ENCODE measurements at places on chromosomes 2 and 18. TPM values are rescaled to one million over a fixed set of nuclear protein-coding genes. Genes with fewer than 3 reads are reported as not detected.

GRCh38 chr2:127663566-127664064 is 11.7 kb downstream of the LIMS2 start:
- peaks cover 41% of the 10 kb centered on the region for H3K27me3 ChIP-seq
- DNase-seq: no peak
- no peaks in the 10 kb centered on the region for H3K36me3 ChIP-seq

DNA sequence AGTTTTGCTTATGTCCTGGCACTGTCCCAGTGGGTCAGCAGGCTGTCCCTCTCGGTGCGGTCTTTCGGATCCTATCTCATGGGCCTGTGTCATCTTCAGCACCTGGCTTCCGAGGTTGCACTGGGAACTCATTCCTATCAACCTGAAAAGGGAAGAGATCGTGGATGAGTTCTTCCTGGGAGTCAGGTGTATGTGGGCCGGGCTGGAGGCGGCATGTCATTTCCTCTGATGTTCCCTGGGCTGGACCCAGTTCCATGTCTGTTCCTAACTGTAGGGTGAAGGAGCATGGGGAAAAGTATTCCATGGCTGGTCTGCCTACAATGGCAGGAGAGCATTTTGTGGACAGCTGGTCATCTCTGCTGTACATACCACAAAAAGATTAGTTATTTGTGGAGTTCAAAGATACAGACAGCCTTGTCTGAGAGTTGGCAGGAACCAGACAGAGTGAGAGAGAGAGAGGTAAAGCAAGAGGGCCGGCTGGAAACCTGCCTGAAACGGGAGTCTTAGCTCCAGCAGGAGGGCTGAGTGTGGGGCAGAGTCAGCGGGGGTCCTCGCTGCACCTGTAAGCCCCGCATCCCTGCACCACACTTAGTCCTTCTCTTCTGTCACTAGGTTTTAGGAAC is 25.2 kb downstream of the FAM228A start:
- H3K27ac ChIP-seq: no peak overlapping the region
- H3K27me3 ChIP-seq: no peaks in the 10 kb centered on the region
- no peaks in the 10 kb centered on the region for H3K4me1 ChIP-seq
- H3K36me3 ChIP-seq: 0 out of 2 replicates have a peak, but pooled peaks cover 4% of the 10 kb centered on the region
- no peak for DNase-seq
- no peak overlapping the region for H3K4me3 ChIP-seq

DNA sequence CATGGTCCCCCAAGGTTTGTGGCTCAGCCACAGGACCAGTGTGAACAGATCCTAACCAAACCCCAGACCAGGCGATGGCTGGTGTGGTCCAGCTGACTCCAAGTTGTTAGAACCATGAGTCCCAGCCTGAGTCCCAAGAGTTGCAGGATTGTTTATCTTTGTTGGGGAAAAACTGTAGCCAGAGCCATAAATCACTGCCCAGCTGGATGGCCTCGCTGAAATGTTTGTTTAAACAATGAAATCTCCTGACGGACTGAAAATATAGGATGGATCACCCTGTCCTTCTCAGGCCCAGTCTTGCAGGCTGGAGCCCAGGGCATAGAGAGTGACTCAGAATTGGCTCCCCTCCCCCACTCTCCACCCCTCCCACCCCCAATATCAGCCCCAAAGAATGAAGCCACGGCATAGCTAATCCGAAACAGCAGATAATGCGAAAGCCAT is 36.4 kb downstream of the PKDCC start:
- H3K4me1 ChIP-seq: no peaks in the 10 kb centered on the region
- no peaks in the 10 kb centered on the region for H3K27me3 ChIP-seq
- DNase-seq: no peak
- no peak overlapping the region for H3K4me3 ChIP-seq
- no peaks in the 10 kb centered on the region for H3K36me3 ChIP-seq

DNA sequence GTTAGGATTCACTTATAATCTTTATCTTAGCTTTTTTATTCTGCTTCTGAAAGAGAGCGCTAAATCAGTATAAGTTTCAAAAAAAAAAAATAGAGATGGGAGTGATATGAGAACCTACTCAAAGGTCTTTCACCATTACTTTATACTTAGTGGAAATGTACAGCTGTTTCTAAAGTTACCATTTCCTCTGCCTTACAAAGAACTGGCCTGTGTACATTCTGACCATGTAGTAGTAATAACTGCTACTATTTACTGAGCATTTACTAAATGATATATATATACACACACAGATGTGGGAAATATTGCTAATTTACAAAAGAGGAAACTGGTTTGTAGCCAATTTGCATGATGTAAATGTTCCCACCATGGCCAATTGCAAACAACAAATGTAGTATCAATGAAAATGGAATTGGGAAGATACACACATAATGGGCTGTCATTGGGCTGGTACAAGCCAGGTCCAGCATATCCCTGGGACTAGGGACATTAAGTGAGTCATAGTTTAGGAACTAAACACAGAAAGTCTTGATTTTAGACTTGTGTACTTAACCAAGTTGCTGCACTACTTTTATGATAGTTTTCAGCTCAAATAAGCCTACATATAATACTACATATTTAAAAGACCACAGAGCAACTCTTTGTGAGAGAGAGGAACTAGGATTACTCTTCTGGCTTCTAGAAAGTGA is 67.1 kb downstream of the DYNC1I2 start:
- no peak for DNase-seq
- peaks cover 24% of the 10 kb centered on the region for H3K36me3 ChIP-seq
- no peaks in the 10 kb centered on the region for H3K27me3 ChIP-seq
- H3K27ac ChIP-seq: no peak overlapping the region
- no peak overlapping the region for H3K4me3 ChIP-seq

DNA sequence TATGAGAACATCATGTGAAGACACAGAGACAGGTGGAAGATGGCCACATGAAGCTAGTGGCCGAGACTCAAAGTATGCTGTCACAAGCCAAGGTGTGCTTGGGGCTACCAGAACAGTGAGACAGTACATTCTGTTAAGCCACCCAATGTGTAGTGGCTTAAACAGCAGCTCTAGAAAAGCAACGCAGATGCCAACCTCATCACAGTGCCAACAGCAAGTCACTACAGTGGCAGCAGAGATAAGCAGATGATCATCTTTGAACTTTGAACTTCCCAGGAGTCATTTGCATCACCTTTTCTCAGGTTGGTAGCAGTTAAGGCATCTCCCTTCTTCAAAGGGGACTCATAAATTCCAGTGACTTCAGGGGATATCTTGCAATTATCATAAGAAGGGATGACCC is 394.4 kb downstream of the LRP1B start:
- no peaks in the 10 kb centered on the region for H3K4me1 ChIP-seq
- no peak for DNase-seq
- no peak overlapping the region for H3K4me3 ChIP-seq
- H3K27ac ChIP-seq: no peak overlapping the region
- no peaks in the 10 kb centered on the region for H3K36me3 ChIP-seq
- no peaks in the 10 kb centered on the region for H3K27me3 ChIP-seq

- no peak overlapping the region for H3K4me3 ChIP-seq
- H3K27ac ChIP-seq: no peak overlapping the region
- no peaks in the 10 kb centered on the region for H3K4me1 ChIP-seq
- H3K36me3 ChIP-seq: peaks cover 15% of the 10 kb centered on the region
- peak; percentile 40 for DNase-seq
Observed at GRCh38 chr2:15472133-15472532, 89.0 kb downstream of the NBAS start.

DNA sequence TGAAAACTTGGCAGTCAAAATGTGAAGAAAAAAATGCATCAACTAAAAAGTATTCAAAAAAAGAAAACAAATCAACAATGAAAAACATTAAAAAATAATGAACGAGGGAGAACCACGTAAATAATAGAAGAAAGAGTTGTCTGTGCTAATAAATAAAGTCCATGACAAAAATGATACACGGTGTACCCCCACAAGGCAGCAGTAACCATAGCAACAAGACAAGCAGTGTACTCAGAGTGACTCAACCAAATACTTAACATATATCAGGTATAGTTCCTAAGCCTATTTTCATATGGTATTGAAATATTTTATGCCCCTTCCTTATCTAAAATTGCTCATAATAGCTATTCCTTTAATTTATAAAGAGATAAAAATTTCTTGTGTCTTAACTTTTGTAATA is 162.3 kb upstream of the TMEM200C start:
- peaks cover 13% of the 10 kb centered on the region for H3K27me3 ChIP-seq
- H3K27ac ChIP-seq: no peak overlapping the region
- no peak overlapping the region for H3K4me3 ChIP-seq
- H3K36me3 ChIP-seq: no peaks in the 10 kb centered on the region
- 0 out of 2 replicates have a peak, but pooled peaks cover 7% of the 10 kb centered on the region for H3K4me1 ChIP-seq
- no peak for DNase-seq

- H3K27ac ChIP-seq: no peak overlapping the region
- no peak for DNase-seq
- H3K27me3 ChIP-seq: no peaks in the 10 kb centered on the region
- H3K4me1 ChIP-seq: peaks cover 38% of the 10 kb centered on the region
Observed at GRCh38 chr18:8942021-8942908, 160.2 kb upstream of the NDUFV2 start.

DNA sequence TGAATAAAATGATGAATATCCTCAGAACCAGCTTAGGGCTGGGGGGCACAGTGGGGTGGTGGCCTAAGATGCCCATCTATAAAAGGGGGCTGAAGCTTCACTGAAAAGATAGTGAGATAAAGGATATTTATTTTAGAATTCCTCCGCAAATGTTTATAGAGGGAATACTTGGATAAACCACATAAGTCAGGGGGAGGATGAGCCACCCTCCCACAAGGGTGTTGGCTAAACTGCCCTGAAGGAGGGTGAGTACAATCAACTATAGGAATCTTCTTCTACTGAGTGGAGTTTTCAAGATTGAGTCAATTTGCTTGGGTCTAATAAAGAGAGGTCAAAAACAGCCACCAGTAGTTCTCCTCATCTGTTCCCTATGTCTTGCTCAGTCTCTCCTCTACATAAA is 114.5 kb upstream of the TANK start:
- DNase-seq: no peak
- H3K36me3 ChIP-seq: no peaks in the 10 kb centered on the region
- H3K4me3 ChIP-seq: no peak overlapping the region
- H3K27me3 ChIP-seq: no peaks in the 10 kb centered on the region
- no peak overlapping the region for H3K27ac ChIP-seq

GRCh38 chr2:73982140-73982617 is 2.5 kb upstream of the TET3 start:
- H3K27ac ChIP-seq: no peak overlapping the region
- H3K4me1 ChIP-seq: peaks cover 61% of the 10 kb centered on the region
- no peak overlapping the region for H3K4me3 ChIP-seq
- H3K36me3 ChIP-seq: 0 out of 2 replicates have a peak, but pooled peaks cover 5% of the 10 kb centered on the region
- no peak for DNase-seq

DNA sequence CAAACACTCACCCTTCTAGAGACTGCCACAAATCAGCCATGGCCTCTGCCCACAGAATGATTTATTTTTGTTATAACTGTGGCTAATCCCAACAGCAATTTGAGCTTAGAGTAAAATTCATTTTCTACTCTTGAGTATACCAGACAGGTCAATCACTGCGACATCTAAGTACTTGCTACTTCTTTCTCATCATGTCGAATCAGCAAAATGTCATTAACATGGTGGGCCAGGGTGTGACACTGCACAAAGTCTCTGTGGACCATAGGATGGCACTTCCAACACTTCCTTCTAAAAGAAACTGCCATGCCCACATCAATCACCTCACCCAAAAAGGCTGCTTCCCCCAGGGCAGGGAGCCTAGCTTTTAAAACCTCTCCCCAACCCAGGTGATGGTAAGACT is 64.4 kb downstream of the KCNG3 start:
- H3K27ac ChIP-seq: no peak overlapping the region

- no peak overlapping the region for H3K4me3 ChIP-seq
- no peak overlapping the region for H3K27ac ChIP-seq
- H3K4me1 ChIP-seq: peaks cover 8% of the 10 kb centered on the region
- no peaks in the 10 kb centered on the region for H3K27me3 ChIP-seq
- no peaks in the 10 kb centered on the region for H3K36me3 ChIP-seq
- DNase-seq: no peak
Observed at GRCh38 chr2:131022731-131023130, 70.5 kb downstream of the FAM168B start.

GRCh38 chr2:212723226-212723625 is 184.6 kb upstream of the ERBB4 start:
- H3K4me1 ChIP-seq: peaks cover 13% of the 10 kb centered on the region
- no peak overlapping the region for H3K4me3 ChIP-seq
- no peaks in the 10 kb centered on the region for H3K27me3 ChIP-seq
- no peaks in the 10 kb centered on the region for H3K36me3 ChIP-seq
- peak; percentile 35 for DNase-seq
- peak overlapping the region; percentile 26 for H3K27ac ChIP-seq

GRCh38 chr2:214393796-214394195 is 17.1 kb upstream of the VWC2L start:
- no peaks in the 10 kb centered on the region for H3K27me3 ChIP-seq
- H3K4me1 ChIP-seq: no peaks in the 10 kb centered on the region
- DNase-seq: no peak
- H3K36me3 ChIP-seq: no peaks in the 10 kb centered on the region
- no peak overlapping the region for H3K27ac ChIP-seq
- no peak overlapping the region for H3K4me3 ChIP-seq

DNA sequence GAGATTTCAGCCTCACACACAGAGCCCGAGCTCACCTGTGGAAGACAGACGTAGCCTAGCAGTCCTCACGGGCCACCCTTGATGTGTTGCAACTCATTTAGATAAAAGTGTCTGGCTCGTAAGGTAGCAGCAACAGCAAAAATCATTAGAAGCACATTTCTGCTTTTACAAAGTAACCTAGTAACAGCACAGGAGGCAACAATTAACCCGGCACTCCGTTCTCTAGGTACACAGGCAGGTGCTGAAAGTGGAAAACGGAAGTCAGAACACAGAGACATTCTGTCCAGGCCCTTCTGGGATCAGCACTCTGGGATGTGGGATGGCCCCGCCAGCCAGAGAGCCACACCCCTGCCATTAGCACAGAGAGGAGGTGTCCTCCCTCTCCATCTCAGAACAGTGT is 99.3 kb downstream of the KLHL29 start:
- H3K27me3 ChIP-seq: no peaks in the 10 kb centered on the region
- H3K27ac ChIP-seq: no peak overlapping the region
- H3K4me1 ChIP-seq: peaks cover 19% of the 10 kb centered on the region
- DNase-seq: no peak
- no peaks in the 10 kb centered on the region for H3K36me3 ChIP-seq
- H3K4me3 ChIP-seq: no peak overlapping the region

DNA sequence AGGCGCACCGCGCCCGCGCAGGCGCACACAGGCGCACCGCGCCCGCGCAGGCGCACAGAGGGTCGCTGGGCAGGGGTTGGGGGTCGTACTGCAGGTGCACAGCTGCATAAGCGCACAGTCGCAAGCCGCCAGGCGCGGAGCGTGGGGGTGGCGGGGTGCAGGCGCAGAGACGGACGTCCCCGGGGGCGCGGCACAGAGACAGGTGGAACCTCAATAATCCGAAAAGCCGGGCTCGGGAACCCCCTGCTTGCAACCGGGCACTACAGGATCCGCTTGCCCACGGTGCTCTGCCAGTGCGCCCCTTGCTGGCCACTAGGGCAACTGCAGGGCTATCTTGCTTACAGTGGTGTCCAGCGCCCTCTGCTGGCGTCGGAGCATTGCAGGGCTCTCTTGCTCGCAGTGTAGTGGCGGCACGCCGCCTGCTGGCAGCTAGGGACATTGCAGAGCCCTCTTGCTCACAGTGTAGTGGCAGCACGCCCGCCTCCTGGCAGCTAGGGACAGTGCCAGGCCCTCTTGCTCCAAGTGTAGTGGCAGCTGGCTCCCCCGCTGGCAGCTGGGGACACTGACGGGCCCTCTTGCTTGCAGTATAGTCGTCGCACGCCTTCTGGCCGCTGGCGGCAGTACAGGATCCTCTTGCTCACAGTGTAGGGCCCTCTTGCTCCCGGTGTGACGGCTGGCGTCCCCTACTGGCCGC is 34.9 kb downstream of the FAM110C start:
- H3K27me3 ChIP-seq: no peaks in the 10 kb centered on the region
- no peak overlapping the region for H3K27ac ChIP-seq
- H3K4me1 ChIP-seq: no peaks in the 10 kb centered on the region

The SLC5A7 gene
- total RNA-seq: not detected

The ZBTB7C gene
- total RNA-seq: not detected

The C2orf80 gene
- total RNA-seq: not detected

The TRIP12 gene
- total RNA-seq: 139 TPM

The SP5 gene
- 7.3 TPM for total RNA-seq
